ENCODE measurements at places on chromosomes 12 and 14.

DNA sequence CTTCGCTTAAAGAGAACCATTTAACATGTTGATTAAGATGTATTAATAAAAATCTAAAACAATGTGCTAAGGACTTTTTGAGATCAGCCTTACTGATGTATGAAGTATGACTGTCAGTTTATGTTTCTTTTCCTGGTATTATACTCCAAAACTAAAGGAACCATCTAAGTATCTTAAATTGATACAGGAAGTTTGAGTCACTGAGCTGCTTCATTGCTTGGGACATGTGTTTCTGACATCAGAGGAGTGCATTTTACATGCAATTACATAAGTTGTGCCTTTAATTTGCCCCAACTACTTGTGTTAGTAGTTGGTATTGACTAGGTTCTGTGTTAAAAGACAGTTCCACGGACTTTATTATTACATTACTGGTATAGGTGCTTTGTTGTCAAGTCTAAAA, 50.9 kb downstream of the PROX2 start:
- DNase-seq, result peak; percentile 9

GRCh38 chr14:79502751-79503148, 708.6 kb downstream of the DIO2 start:
- no peak for DNase-seq

GRCh38 chr12:57724936-57725740, 13.4 kb downstream of the AGAP2 start:
- DNase-seq, result no peak

GRCh38 chr12:89016970-89017778, 335.1 kb downstream of the DUSP6 start:
- peak; percentile 77 for DNase-seq

- no peak for DNase-seq
Measured at GRCh38 chr12:51369581-51369980, 21.6 kb downstream of the GALNT6 start.

- DNase-seq, result no peak
Measured at GRCh38 chr12:116196752-116197718, 80.5 kb downstream of the MED13L start.

- DNase-seq, result no peak
Measured at GRCh38 chr14:92258934-92259333, 64.0 kb upstream of the SLC24A4 start.

GRCh38 chr12:109525279-109525585, 47.8 kb downstream of the UBE3B start:
- no peak for DNase-seq

DNA sequence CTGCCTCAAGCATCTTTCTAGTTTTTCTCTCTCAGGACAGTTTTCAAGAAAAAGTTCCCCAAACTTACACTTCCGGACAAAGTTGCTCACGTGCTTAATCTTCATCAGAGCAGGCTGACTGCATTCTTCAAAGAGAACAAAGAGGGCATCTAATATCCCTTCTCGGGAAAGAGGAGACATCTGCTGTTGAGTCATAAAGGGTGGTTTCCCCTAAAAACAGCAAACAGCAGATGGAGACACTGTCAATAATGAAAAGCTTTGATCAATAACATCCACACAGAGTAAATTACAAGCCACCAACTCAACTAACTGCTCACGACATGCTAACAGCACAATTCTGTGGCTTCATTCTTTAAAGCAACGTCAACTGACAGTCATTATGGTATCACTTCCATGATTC, 8.1 kb downstream of the CIT start:
- DNase-seq, result no peak

DNA sequence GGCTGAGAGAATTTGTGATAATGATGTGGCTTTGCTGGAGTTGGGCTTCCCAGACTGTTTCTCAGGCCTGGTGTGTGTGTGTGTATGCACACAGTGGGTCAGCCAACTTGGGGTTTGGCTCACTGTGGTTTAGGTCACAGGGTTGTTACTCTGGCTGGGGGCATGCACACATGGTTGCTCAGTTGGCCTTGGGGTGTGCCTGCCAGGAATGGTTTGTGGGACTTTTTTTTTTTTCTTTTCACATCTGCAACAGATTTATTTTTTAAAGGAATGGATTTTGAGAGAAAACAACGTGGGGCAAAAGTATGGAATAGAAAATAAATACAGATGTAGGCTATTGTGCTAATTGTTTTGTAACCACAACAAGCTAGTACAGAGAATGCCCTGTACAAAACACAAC, 25.0 kb upstream of the GTF2A1 start:
- DNase-seq, result no peak

DNA sequence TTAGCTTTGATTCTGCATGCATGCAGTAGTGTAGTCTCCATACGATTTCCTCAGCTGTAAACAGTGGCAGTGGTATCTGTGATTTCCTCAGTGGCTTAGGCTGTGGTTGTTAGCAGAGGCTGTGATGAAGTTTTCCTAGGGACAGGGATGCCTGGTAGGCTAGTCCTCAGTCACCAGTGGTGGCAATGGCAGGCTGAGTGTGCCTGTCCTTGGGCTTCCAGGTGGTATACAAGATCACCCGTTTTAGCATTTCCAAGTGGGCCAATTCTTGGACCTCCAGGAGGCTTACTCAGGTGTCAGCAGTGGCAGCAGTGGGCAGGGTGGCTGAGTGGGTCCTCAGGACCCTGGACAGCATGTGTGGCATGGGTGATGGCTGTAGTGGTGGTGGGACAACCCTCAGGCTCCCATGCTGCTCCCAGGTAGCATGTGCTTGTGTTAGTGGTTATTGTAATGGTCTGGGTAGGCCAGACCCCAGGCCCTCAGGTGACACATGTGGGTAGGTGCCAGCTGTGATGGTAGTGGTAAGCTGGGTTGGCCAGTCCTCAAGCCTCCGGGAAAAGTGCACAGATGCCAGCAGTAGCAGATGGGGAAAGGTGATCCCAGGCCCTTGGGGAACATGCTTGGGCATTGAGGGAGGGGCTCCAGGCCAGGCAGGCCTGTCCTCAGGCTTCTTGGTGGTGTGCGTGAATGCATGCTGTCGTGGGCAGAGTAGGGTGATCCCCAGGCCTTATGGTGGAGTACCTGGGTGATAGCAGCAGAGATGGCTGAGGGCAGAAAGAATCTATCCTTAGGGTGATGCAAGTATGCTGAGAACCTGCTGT, 146.5 kb downstream of the PAPOLA start:
- DNase-seq, result no peak

- DNase-seq, result no peak
Measured at GRCh38 chr14:65258391-65258790, 154.1 kb upstream of the FUT8 start.

DNA sequence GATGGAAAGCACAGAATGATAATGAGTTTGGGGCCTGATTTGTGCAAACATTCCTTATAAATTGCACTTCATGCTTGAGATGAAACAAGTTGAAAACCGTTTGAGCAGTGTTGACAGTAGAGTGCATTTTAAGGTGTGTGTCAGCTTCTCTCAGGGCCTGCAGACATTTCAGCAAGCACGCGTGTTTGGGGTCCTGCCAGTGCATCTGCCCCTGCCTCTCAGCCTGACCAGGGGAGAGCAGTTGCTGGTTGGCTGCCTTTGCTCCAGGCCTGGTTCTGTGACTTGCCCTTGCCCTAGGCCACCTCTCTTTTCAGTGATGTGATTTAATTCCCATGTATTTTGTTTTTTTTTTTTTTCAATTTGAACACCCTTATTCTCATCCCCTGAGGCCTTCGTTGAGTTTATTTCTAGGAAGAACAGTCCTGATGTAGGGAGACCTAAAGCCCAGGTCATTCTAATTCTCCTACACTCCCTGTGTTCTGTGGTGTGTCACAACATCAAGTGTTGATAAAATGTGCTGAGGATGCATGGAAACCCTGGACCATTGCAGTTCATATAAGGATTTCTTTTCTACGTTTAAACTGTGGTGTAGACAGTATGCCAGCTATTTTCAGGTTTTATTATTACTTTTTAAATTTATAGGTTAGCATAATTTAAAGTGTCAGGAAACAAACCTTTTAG, 40.1 kb upstream of the AMN start:
- no peak for DNase-seq

DNA sequence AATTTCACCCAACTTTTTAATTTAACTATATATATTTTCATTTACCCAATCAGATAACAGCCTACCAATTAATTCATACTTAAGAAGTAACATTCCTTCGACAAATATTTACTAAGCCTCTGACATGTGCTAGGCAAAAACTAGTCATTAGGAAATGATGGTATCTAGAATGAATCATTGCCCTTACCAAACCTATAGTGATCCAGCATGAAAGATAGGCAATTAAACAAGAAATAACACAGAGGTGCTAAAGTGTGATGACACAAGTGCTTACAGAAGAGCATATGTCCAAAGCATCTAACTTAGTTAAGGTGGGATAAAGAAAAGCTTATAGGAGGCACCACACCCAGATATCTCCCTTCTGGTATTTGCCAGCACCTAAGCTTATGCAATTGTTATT, 166.5 kb upstream of the RASSF8 start:
- no peak for DNase-seq

- DNase-seq, result peak; percentile 84
Measured at GRCh38 chr12:50224026-50224692, 57.0 kb upstream of the CERS5 start.
